ENCODE measurements at places on chromosomes 6 and 20. TPM values are rescaled to one million over a fixed set of nuclear protein-coding genes. Genes with fewer than 3 reads are reported as not detected.

GRCh38 chr6:41739041-41739440 is 3.6 kb upstream of the TFEB start:
- H3K27ac ChIP-seq, result no peak overlapping the region
- no peaks in the 10 kb centered on the region for H3K27me3 ChIP-seq
- no peak overlapping the region for H3K4me3 ChIP-seq

DNA sequence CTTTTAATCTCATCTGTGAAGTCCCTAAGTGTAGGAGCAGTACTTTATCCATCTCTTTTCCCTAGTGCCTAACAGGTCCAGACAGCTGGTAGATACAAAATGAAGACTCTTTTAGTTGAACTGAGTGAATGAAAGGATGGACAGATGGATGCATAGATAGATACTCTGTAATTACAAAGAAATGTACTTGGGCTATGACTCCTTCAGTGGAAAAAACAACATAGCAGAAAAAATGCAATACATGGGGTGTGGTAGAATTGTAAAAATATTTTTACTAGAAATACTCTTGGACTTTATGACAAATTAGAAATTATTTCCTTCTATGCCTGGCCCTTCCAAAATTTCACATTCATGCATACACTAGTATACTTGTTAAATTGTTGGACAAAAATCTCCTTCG is 29.3 kb downstream of the KCNQ5 start:
- H3K4me3 ChIP-seq, result no peak overlapping the region
- H3K4me1 ChIP-seq, result peaks cover 36% of the 10 kb centered on the region
- DNase-seq, result no peak
- H3K27ac ChIP-seq, result no peak overlapping the region
- peaks cover 13% of the 10 kb centered on the region for H3K36me3 ChIP-seq

DNA sequence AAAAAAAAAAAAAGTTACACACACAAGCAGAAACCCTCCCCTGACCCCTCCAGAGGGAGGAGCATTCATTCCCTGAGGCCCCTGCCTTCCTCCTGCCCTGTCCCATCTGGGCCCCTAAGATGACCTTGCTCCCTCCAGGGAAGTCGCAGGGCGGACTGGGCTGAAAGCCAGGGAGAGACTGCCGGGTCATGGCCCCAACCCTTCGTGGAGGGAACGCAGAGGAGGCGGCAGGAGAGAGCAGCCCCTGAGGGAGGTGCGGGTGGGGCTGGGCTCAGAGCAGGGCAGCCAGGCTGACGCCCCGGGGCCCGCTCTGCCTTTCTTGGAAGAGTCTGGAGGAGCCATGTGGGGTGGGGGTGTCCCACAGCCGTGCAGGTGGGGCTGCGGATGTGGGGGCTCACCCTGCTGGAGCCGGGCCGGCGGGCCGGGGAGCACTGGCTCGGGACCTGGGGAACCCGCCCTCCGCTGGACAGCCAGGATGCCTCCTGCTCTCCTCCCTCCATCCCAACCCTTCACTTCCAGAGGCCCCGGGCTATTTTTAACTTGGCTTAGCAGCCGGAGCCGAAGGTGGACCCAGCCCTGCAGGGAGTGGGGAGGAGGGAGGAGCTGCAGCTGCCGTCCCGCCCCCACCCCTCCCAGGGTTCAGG is 15.0 kb upstream of the ABHD16B start:
- peaks cover 13% of the 10 kb centered on the region for H3K4me1 ChIP-seq
- no peak for DNase-seq
- H3K27ac ChIP-seq, result no peak overlapping the region
- no peaks in the 10 kb centered on the region for H3K36me3 ChIP-seq
- H3K4me3 ChIP-seq, result no peak overlapping the region

GRCh38 chr20:3887876-3888620 is 1.1 kb upstream of the PANK2 start:
- H3K4me3 ChIP-seq, result peak overlapping the region; percentile 98
- peaks cover 55% of the 10 kb centered on the region for H3K36me3 ChIP-seq
- H3K4me1 ChIP-seq, result peaks cover 31% of the 10 kb centered on the region
- DNase-seq, result no peak
- peak overlapping the region; percentile 93 for H3K27ac ChIP-seq

DNA sequence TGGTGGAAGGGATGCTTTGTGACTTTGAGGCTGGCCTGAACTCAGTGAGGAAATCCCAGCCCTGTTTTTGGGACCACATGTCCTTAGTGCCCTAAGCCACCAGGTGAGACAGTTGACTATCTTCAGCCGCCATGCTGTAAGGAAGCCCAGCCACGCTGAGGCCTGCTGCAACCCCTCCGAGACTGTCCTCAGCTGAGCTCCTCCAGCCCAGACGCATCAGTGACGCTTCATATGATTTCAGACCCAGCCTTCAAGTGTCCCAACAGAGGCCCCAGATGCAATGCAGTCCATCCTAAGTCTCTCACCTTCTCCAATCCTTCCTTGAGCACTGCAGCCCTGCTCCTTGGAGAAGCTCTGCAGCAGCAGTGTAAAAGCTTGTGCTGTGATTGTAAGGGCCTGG is 76.2 kb downstream of the NINL start:
- no peaks in the 10 kb centered on the region for H3K27me3 ChIP-seq
- no peak overlapping the region for H3K27ac ChIP-seq
- H3K4me1 ChIP-seq, result no peaks in the 10 kb centered on the region
- peaks cover 11% of the 10 kb centered on the region for H3K36me3 ChIP-seq
- H3K4me3 ChIP-seq, result no peak overlapping the region
- DNase-seq, result no peak

DNA sequence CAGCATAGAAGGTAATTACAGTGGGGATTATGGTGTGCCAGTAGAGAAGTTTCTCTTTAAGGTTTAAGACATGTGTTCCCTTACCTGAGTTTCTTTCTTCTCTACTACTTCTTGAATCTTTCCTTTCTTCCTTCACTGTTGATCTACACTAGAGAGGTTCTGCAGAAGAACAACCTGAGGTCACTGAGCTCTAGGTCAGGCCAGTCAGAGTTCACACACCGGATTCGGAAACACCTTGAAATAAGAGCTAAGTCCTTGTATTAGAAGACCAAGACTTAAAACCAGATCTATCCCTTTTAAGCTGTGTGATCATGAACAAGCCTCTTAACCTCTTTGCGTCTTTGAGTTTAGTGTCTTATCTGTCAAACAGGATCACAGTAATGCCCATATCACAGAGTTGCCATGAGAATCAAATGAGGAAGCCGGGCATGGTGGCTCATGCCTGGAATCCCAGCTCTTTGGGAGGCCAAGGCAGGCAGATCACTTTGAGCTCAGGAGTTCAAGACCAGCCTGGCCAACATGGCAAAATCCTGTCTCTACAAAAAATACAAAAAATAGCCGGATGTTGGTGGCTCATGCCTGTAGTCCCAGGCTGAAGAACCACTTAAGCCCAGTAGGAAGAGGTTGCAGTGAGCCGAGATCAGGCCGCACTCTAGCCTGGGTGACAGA is 22.0 kb upstream of the TGM3 start:
- no peaks in the 10 kb centered on the region for H3K4me1 ChIP-seq
- H3K4me3 ChIP-seq, result no peak overlapping the region
- peaks cover 4% of the 10 kb centered on the region for H3K27me3 ChIP-seq
- no peaks in the 10 kb centered on the region for H3K36me3 ChIP-seq

- DNase-seq, result no peak
- no peak overlapping the region for H3K27ac ChIP-seq
- no peak overlapping the region for H3K4me3 ChIP-seq
- no peaks in the 10 kb centered on the region for H3K36me3 ChIP-seq
- peaks cover 11% of the 10 kb centered on the region for H3K27me3 ChIP-seq
These were observed 21.9 kb downstream of the MYH7B start for GRCh38 chr20:34977365-34978091.

DNA sequence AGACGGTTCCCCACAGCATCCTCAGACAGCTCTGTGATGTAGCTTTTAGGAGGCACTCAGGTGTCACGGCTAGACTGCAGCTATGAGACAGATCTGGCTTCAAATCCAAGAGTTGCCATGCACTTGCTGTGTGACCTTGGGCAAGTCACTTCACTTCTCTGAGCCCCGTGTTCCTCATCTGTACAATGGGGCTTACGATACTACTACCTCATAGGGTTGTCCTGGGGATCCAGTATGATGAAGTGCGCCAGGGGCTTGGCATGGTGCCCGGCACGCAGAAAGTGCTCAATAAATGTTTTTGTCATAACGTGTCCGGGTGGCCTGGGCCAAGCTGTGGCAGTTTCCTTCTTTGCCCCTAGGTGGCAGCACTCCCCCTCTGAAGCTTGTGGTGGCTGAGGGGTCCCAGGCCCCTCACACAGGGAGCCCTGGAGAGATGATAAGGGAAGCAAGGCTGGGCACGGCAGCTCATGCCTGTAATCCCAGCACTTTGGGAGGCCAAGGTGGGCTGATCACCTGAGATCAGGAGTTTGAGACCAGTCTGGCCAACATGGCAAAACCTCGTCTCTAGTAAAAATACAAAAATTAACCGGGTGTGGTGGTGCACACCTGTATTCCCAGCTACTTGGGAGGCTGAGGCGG is 19.1 kb upstream of the CHMP4B start:
- no peaks in the 10 kb centered on the region for H3K36me3 ChIP-seq
- H3K4me3 ChIP-seq, result no peak overlapping the region
- H3K27me3 ChIP-seq, result no peaks in the 10 kb centered on the region
- H3K4me1 ChIP-seq, result peaks cover 7% of the 10 kb centered on the region
- H3K27ac ChIP-seq, result no peak overlapping the region
- DNase-seq, result peak; percentile 34

- no peak for DNase-seq
- H3K36me3 ChIP-seq, result no peaks in the 10 kb centered on the region
- H3K4me3 ChIP-seq, result no peak overlapping the region
- peaks cover 32% of the 10 kb centered on the region for H3K27me3 ChIP-seq
- H3K4me1 ChIP-seq, result peaks cover 5% of the 10 kb centered on the region
These were observed 8.8 kb upstream of the METTL24 start for GRCh38 chr6:110366975-110367374.

- H3K36me3 ChIP-seq, result no peaks in the 10 kb centered on the region
- no peaks in the 10 kb centered on the region for H3K4me1 ChIP-seq
- H3K27ac ChIP-seq, result no peak overlapping the region
- H3K27me3 ChIP-seq, result peaks cover 2% of the 10 kb centered on the region
These were observed 47.6 kb upstream of the ADGRF4 start for GRCh38 chr6:47650553-47651432.

DNA sequence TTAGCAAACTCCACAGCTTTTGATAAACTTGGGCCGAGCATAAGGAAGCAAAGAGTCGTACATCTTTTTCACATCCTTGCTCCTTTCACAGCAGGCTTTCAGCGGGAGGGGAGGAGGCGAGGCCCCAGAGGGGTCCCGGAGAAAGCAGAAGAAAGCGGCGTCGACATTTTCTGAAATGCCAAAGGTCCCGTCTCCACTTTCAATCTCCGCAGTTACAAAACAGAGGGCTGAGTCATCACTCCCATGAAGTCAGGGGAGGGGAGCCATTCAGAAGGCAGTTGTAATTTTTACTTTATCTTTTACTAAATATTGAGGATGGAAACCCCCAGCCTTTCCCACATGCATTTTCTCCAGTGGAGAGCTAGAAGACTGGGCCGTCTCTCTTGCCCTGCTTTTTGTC is 174.2 kb upstream of the THBS2 start:
- no peak overlapping the region for H3K4me3 ChIP-seq
- no peaks in the 10 kb centered on the region for H3K4me1 ChIP-seq
- no peak for DNase-seq
- H3K27me3 ChIP-seq, result no peaks in the 10 kb centered on the region

DNA sequence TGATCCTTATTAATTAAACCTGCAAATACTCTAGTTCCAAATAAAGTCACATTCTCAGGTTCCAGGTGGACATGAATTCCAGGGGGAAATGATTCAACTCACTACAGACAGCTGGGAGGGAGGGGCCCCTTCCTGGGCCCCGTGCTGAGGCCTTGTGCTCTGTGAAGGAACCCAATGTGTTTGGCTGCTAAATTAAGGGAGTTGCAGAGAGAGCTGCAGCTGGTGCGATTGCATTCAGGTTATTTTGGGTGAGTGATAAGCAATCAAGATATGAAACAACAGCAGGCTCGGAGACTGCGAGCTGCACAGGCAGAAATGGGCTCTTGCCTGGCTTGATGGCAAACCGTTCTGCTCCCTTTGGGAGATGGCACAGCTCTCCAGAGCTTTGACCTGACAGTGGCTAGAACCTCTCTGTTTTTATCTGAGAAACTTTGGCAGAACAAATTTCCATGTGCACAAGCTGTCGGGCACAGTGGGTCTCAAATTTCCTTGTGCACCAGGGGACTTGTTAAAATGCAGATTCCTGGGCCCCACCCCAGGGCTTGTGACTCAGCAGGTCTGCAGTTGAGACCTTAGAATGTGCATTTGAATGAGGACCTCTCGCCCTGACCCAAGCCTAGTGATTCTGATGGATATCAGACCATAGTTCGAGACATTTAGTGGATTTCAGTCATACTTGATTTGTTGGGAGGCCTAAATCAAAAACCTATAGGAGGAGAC is 9.8 kb downstream of the MAPK13 start:
- H3K4me1 ChIP-seq, result peaks cover 13% of the 10 kb centered on the region
- no peaks in the 10 kb centered on the region for H3K27me3 ChIP-seq
- H3K36me3 ChIP-seq, result peaks cover 32% of the 10 kb centered on the region
- DNase-seq, result no peak

DNA sequence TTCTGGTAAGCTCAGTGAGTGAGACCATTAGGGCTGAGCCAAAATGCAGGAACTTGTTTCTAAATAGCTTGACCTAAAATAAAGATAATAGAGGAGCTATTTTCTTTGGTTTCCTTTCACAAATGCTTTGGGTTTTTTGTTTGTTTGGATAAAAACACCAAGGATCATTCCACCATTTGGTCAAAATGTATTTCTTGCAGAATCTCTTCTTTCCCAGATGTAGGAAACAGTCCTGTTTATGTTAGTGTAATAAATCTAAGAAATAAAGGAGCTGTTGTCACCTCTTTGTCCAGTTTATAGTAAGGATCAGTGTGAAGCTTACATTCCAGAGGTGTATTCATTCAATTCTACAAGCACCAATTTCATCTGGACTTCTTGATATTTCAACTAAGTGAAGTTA is 297.8 kb downstream of the GJA1 start:
- no peak for DNase-seq
- H3K4me3 ChIP-seq, result no peak overlapping the region
- no peaks in the 10 kb centered on the region for H3K4me1 ChIP-seq
- H3K27me3 ChIP-seq, result no peaks in the 10 kb centered on the region
- no peak overlapping the region for H3K27ac ChIP-seq

DNA sequence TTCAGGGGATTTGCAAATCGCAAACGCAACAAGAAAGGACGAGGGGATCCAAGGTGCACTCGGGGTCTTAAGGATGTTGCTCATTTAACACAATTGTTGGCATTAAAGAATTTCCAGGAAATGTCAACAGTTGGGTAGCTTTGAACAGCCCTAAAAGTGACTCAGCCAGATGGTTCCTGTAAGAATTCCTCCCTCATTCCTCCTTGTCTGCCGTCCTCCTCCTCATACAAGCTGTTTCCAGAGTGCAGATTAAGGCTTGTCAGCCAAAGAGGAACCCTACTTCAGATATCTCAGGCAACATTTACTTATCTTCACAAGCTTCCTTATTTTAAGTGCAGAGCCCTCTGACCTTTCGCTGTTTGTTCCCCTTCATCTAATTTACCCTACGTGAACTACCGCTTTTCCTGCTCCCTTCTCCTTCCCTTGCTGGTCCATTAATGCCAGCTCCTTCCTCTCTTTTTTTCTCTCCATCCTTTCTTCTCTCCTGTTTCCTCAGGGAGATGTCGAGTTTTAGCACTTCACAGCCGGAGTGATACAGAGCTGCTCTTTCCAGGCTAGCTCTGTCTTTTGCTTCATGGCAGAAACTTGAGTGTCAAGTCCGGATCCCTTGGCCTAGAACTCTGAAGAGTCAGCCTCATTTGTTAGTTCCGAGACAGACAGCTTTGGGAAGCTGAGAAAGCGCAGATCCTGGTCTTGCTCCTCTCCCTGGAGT is 26.1 kb upstream of the TBC1D7 start:
- peak overlapping the region; percentile 93 for H3K27ac ChIP-seq
- H3K4me3 ChIP-seq, result no peak overlapping the region
- H3K4me1 ChIP-seq, result peaks cover 46% of the 10 kb centered on the region
- peaks cover 4% of the 10 kb centered on the region for H3K36me3 ChIP-seq
- DNase-seq, result no peak

Gene THBD
- not detected for total RNA-seq

Gene TNF
- total RNA-seq, result 94.4 TPM

Gene SAMD5
- total RNA-seq, result 0.48 TPM

Gene HUS1B
- 1.6 TPM for total RNA-seq

Gene HAO1
- not detected for total RNA-seq

Gene HLA-DRB5
- 10.6 TPM for total RNA-seq

Gene PPDPF
- total RNA-seq, result 143 TPM

Measured in activated T-helper 2 cell treated with anti-CD3 and anti-CD28 coated beads, Interferon-gamma antibody, Interleukin-2, Interleukin-4, amounts not matched to agents 10 μg/mL and 5 μg/mL and 100 μg/mL, durations not matched to agents 14 hours and 24 hours and 36 hours (primary cell).